Endothelial cell of umbilical vein (primary cell): ENCODE measurements at places on chromosomes 4 and X. TPM values are rescaled to one million over a fixed set of nuclear protein-coding genes. Genes with fewer than 3 reads are reported as not detected.

DNA sequence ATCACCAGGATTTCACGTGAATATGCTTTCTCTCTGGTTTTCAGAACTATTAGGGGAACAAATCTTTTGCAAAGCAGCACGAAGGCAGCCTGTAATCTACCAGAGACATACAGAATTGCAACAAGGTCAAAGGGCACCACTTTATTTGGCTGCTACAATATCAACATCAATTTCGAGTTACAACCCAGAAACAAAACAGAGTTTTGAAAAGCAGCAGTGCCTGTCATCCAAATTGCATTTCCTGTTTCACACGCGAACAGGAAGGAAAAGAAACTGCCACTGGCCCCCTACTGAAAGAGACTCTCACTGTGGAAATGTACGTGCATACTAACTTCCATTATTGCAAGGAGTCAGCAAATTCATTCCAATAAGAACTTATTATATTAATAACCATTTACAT is 17.1 kb upstream of the C1QTNF7 start:
- DNase-seq: peak; percentile 26

DNA sequence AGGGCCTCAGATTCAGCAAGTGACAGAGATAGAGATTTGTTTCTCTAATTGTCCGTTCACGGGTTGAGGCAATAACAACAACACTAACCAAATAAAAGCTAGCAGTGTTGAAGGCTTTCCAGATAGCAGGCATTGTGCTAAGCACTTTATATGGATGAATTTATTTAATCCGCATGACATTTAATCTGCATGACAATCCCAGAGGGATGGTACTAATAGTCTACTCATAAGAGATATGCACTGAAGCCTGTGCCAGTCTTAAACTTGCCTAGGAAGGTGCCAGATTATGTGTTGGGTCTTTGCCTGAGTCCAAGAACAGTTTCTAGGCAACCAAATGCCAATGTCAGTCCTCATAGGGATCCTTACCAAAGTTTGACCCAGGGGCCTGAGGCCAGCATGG is 37.7 kb upstream of the FAT1 start:
- DNase-seq: no peak

DNA sequence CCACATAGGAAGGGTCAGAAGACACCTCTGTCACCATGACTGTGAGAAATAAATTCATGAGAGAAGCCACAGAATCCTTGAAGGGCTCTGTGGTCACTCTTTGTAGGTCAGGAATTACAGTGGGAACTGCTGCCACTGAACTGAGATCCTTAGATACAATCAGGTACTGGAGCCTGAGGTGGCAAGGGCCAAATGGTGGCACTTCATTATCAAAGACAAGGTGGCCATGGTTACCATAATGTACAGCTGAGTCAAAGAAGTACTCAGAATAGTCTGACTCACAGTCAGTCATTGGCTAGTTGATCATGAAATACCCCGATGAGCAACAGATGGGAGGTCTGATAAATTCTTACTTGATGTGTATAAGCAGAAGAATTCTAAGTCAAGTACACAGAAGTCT is 131.9 kb downstream of the RTL3 start:
- no peak for DNase-seq

DNA sequence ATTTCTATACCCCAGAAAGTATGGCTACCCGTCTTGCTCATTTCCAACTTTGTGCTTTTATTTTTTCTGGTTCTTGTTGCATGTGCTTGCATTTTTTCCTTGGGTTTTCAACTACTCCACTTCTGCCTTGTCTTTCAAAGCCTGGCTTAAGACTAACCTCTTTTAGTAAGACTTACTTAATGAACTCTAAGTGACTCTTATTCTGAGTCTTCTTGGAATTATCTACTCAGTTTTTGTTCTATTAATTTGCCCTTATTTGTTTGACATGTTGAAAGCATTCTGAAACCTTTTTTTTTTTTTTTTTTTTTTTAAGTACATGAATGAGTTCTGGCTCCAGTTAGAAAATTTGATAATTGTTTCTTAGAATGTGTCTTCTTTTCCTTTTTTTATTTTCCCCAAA is 74.8 kb downstream of the SLIT2 start:
- no peak for DNase-seq

DNA sequence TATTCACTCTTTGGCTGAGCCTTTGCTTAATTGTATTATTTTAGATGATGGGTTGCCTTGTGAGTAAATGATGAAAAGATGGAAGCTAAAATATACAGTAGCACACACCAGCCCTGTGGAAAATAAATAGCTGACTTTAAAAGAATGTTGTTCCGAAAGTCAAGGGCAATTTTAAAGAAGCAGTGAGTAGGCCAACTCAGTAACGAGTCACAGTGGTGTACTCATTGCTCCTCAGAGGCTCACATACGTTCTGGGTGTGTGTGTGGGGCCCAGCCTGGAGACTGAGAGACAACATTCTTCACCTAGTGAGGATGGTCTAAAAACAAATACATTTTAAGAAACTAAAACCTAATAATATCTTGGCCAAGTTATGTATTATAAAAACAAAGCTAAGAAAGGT is 640.3 kb downstream of the TRIML1 start:
- no peak for DNase-seq

The TLR1 gene
- 0.59 and 0.81 TPM in 2 replicates for polyA plus RNA-seq
